ENCODE measurements at places on chromosomes 3 and 15.
A peak's percentile ranks its signal among the peaks of the same experiment; 100 is the strongest.

GRCh38 chr15:40953713-40954074, 423 bp downstream of the CHAC1 start:
- DNase-seq: no peak

GRCh38 chr3:171829841-171830517, 13.2 kb upstream of the TMEM212 start:
- peak; percentile 86 for DNase-seq

GRCh38 chr3:127286571-127287140, 1.2 kb downstream of the PRR20G start:
- peak; percentile 53 for DNase-seq

DNA sequence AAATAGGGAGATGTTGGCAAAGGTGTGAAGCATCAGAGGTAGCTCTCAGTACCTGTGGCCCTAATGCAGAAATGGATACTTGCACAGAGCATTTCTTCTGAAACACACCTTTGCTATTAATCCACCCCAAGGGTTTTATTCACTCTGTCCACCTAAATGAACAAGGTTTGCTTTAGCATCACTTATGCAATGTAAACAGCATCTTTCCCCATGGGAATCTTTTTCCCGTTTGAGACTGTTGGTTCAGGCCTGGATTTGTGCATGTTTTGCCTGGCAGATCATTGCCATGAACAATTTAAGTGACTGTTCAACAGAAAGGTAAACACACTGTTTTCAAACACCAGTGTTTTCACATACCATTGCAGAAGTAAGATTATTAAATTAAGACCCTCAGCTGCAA, 508.3 kb downstream of the SOX2 start:
- no peak for DNase-seq

DNA sequence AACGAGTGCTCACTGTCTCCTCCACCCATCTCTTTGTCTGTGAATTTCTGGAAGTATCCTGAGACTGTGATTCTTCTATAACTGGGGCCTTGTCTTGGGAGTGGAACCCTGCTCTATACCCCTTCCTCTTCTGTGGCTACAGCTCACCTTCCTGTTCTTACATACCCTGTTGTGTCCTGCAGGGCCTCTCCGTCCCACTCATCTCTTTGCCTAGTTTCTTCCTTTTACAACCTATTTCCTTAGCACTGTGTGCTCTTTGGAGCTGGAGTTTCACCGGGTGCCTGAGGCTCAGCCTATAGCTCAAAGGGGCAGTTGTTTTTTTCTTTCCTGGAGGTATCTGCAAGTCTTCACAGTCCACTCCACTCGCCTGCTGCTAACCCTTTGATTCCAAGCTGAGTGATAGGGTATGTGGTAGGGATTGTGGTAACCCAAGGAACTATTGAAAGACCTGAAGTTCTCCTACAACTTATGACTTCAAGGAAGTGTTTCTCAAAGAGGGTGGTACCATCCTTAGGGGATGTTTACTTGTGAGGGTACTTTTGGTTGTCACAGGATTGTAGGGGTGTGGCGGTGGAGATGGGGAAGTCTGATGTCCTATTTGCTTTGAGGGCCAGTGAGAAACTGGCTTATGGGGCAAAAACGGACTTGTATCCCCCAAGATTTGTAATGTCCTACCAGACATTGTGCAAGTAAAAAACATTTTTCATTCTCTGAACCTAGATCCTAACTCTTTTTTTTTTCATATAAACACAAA, 66.6 kb upstream of the ARL8B start:
- no peak for DNase-seq

- DNase-seq: no peak
These were observed 8.0 kb downstream of the TM6SF1 start for GRCh38 chr15:83115410-83115809.

Data from Calu3 (cell line).